ENCODE measurements at places on chromosomes 6 and 20. TPM values are rescaled to one million over a fixed set of nuclear protein-coding genes. Genes with fewer than 3 reads are reported as not detected.

Gene TGM3
- 0.29 TPM for total RNA-seq

Gene SLC22A7
- total RNA-seq: 158 TPM

Gene FAM50B
- 10.0 TPM for total RNA-seq

Gene ALDH5A1
- 41.7 TPM for total RNA-seq

Gene XKR7
- total RNA-seq: not detected

Gene MOG
- total RNA-seq: not detected

DNA sequence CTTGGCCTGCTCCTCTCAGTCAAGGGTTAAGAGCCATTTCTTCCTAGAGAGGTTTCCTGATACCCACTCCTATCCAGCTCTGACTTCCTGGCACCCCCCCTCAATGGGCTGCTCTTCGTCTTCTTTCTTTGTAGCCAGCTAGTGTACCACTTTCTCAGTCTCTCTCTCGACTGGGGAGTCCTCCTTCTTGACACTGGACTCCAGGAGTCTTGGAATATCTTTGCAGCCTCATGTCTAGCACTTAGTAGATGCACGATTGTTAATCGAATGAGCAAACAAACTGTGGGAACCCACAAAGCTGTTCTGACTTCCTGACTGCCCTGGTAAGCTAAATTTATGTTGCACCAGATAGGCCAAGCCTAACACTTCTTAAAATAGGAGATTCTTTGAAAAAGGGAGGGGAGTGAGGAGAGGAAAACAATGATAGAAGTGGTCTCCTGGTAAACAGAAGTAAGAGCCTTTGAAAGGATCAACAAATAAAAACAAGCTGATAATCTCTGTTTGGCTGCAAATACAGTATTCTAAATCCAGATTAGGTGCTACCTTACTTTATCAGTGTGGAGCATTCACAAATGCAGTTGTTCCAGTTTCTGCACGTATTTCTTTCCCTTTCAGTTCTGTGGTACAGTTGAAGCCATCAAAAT lies 160.1 kb upstream of the CITED2 start:
- no peaks in the 10 kb centered on the region for H3K36me3 ChIP-seq
- no peak overlapping the region for H3K27ac ChIP-seq
- no peaks in the 10 kb centered on the region for H3K27me3 ChIP-seq

GRCh38 chr6:31728767-31729514 lies at the start of gene DDAH2:
Gene DDAH2, minus strand, starts transcription at chr6:31729299. Its CDS starts 138 bp downstream, at chr6:31729161.
- H3K27me3 ChIP-seq: no peaks in the 10 kb centered on the region
- peak within 1 kb of the TSS; percentile 85 for H3K27ac ChIP-seq
- DNase-seq: no peak
- peaks cover 8% of the 10 kb centered on the region for H3K36me3 ChIP-seq
- H3K4me1 ChIP-seq: peaks cover 9% of the 10 kb centered on the region

- H3K4me3 ChIP-seq: no peak overlapping the region
- no peaks in the 10 kb centered on the region for H3K36me3 ChIP-seq
These were observed 216.8 kb upstream of the SGK1 start for GRCh38 chr6:134534708-134535149.

DNA sequence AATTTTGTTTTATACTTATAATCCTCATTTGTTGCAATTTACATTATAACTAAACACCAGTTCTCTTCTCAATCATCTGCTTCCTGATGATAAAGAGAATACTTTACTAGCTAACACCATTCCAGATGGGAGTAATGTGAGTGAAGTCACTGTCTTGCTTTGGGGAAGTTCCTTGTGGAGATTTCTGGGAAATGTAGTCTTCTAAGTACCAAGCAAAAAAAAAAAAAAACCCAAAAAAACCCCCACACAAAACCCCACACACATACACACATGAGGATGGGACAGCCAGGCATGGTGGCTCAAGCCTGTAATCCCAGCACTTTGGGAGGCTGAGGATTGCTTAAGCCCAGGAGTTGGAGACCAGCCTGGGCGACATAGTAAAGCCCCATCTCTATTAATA lies 2.2 kb upstream of the SNPH start:
- no peaks in the 10 kb centered on the region for H3K4me1 ChIP-seq
- no peak overlapping the region for H3K4me3 ChIP-seq
- H3K27me3 ChIP-seq: no peaks in the 10 kb centered on the region
- no peak for DNase-seq

DNA sequence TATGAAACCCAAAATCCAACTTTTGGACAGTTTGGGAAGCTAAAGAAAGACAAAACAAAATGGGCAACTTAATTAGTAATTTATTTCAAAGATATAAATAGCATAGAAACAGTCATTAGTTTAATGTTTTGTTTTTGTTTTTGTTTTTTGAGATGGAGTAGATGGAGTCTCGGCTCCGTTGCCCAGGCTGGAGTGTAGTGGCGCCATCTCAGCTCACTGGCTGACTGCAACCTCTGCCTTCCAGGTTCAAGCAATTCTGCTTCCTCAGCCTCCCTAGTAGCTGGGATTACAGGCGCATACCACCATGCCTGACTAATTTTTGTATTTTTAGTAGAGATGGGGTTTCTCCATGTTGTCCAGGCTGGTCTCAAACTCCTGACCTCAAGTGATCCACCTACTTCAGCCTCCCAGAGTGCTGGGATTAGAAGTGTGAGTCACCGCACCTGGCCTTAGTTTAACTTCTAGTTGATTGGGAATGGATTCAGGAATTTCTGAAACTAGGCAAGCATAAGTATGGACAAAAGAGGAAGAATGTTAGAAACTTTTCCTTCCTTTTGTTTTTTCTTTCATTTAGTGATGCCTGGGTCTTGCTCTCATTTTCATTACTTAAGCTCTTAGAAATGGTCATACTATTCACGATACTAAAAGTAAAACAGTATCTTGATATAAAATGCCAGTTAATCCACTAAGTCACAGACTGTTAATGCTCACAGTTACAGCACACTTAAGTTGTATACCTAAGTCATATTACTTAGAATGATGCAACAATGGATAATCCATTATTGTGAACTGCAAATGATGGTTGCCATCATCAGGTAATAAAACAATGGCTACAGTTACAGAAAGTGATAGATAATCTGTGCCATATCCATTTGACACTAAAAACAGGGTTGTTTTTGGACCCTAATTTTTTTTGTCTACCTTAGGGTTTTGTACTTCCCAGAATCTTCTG lies 8.2 kb downstream of the SENP6 start:
- no peaks in the 10 kb centered on the region for H3K27me3 ChIP-seq
- no peak overlapping the region for H3K4me3 ChIP-seq
- no peak overlapping the region for H3K27ac ChIP-seq
- H3K36me3 ChIP-seq: no peaks in the 10 kb centered on the region
- no peaks in the 10 kb centered on the region for H3K4me1 ChIP-seq
- no peak for DNase-seq

GRCh38 chr6:139014945-139015344 lies 13.6 kb upstream of the ABRACL start:
- peaks cover 53% of the 10 kb centered on the region for H3K4me1 ChIP-seq
- peak; percentile 93 for DNase-seq
- peak overlapping the region; percentile 77 for H3K27ac ChIP-seq

DNA sequence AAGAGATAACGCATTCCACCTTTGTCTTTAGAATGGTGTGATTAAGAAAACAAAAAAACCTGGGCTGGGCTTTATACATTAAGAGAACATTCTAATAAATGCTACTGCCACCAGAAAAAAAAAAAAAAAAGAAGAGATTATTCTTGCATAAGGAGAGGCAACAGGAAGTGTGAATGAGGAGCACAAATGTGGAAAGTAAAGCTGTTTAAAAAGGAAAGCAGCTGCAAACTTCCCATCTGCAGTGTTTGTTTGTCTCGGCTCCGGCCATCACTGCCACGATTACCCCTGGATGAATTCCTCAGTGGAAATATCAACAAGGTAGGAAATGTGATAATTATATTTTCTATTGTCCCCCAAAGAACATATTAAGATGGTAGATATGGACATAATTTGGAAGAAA lies 223.9 kb downstream of the PHF3 start:
- DNase-seq: no peak
- no peaks in the 10 kb centered on the region for H3K36me3 ChIP-seq
- H3K27me3 ChIP-seq: no peaks in the 10 kb centered on the region

GRCh38 chr20:46604551-46605133 lies 46.6 kb downstream of the SLC13A3 start:
- DNase-seq: no peak
- H3K4me3 ChIP-seq: no peak overlapping the region
- H3K36me3 ChIP-seq: no peaks in the 10 kb centered on the region
- H3K27me3 ChIP-seq: no peaks in the 10 kb centered on the region

GRCh38 chr20:20031790-20032189 lies 14.6 kb downstream of the NAA20 start:
- DNase-seq: no peak
- peaks cover 45% of the 10 kb centered on the region for H3K36me3 ChIP-seq
- no peak overlapping the region for H3K4me3 ChIP-seq
- no peaks in the 10 kb centered on the region for H3K4me1 ChIP-seq

DNA sequence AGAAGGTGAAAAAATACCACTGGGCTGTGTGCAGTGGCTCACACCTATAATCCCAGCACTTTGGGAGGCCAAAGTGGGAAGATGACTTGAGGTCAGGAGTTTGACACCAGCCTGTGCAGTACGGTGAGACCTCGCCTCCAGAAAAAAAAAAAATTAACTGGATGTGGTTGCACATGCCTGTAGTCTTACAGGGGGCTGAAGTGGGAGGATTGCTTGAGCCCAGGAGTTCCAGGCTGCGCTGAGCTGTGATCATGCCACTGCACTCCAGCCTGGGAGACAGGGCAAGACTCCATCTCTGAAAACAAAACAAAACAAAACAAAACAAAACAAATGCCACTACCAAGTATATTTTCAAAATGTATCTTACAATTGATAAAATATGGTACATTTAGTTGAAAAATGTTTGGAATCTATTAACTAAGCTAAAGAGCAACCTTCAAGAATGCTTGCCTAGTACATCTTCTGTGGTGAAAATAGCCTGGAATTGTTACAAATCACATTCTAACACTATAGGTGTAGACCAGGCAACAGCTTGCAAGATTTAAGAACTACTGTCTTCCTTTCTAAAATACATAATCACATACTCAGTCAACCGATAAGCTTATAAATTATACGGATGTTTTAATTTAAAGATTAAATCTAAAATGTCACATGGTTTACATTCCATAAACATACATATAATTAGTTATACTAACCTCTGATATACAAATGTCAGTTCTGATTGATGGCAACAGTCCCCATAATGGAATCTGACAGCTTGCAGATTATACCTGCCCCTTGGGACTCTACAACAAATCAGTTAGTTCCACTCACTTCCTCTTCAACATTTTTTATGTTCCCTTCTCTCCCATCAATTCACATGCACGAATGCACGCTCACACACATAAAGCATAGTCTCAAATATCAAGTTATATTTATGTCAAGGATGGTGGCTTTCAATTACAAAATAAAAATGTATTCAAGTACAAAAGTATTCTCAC lies 150.8 kb downstream of the ASCC3 start:
- DNase-seq: no peak
- no peaks in the 10 kb centered on the region for H3K27me3 ChIP-seq
- H3K4me1 ChIP-seq: no peaks in the 10 kb centered on the region
- H3K27ac ChIP-seq: no peak overlapping the region

GRCh38 chr20:11260611-11261010 lies 586.8 kb upstream of the JAG1 start:
- no peak overlapping the region for H3K27ac ChIP-seq
- H3K27me3 ChIP-seq: no peaks in the 10 kb centered on the region
- H3K36me3 ChIP-seq: no peaks in the 10 kb centered on the region
- no peaks in the 10 kb centered on the region for H3K4me1 ChIP-seq

- H3K4me3 ChIP-seq: no peak overlapping the region
- H3K27me3 ChIP-seq: no peaks in the 10 kb centered on the region
- H3K36me3 ChIP-seq: no peaks in the 10 kb centered on the region
- H3K27ac ChIP-seq: no peak overlapping the region
- H3K4me1 ChIP-seq: no peaks in the 10 kb centered on the region
These were observed 46.5 kb downstream of the PLEKHG1 start for GRCh38 chr6:150646228-150646627.

GRCh38 chr6:125107896-125108295 lies 45.7 kb upstream of the TPD52L1 start:
- no peak overlapping the region for H3K27ac ChIP-seq
- DNase-seq: no peak
- no peaks in the 10 kb centered on the region for H3K4me1 ChIP-seq
- no peak overlapping the region for H3K4me3 ChIP-seq
- no peaks in the 10 kb centered on the region for H3K27me3 ChIP-seq

- no peak for DNase-seq
- no peak overlapping the region for H3K4me3 ChIP-seq
- no peak overlapping the region for H3K27ac ChIP-seq
- H3K27me3 ChIP-seq: no peaks in the 10 kb centered on the region
These were observed 7.0 kb downstream of the DYNLRB1 start for GRCh38 chr20:34522969-34523871.

DNA sequence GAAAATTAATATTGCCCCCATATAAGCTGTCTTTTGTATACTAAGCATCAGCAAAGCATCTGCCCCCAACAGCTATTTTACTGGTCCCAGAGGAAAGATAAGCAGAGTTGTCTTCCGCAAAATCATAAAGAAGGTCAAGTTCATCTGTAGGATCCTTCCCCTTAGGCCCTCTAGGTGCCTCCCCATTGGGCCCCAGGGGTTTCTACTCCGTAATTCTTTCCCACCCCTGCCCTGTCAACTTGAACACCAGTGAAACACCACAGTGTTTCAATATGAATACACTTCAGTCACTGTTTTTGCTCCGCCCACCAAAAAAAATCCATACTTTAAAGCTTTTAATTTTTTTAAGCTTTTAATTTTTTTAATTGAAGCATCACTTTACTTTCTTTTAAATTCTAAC lies 159.2 kb downstream of the ATXN1 start:
- no peaks in the 10 kb centered on the region for H3K27me3 ChIP-seq
- H3K4me3 ChIP-seq: no peak overlapping the region
- DNase-seq: no peak
- no peaks in the 10 kb centered on the region for H3K36me3 ChIP-seq
- H3K4me1 ChIP-seq: no peaks in the 10 kb centered on the region

DNA sequence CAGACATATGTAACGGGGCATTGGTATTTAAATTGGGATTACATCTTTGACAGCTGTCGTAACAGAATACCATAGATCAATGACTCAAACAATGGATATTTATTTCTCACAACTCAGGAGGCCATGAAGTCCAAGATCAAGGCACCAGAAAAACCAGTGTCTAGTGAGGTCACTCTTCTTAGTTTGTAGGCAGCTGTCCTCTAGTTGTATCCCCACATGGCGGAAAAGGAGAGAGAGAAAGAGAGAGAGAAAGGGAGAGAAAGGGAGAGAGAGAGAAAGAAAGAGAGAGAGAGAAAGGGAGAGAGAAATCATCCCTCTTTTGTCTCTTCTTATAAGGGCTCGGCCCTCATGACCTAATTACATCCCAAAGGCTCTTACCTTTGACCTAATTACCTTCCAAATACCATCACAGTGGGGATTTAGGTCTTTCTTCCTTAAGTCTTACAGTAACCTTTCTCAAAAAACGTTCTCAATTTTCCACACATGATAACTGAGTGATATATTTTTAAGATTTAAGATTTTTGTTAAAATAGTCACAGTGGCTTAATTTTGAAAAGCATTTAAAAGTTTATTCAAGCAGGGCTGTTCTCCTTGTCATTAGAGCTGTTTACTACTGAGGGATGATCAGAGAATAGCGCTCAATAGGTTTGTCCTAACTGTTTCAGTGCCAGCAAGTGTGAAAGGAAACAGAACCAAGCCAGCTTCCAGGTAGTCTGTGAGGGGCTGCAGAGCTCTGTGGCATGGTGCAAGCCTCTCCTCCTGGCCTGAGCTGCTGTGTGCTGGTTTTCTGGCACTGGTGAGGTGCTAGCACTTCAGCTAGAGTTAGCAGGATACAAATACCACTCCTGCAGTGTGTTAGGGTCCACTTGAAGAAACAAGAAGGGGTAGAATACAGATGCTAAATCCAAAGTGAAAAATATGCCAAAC lies 79.0 kb downstream of the IMPG1 start:
- no peak overlapping the region for H3K4me3 ChIP-seq
- H3K27me3 ChIP-seq: no peaks in the 10 kb centered on the region
- no peak for DNase-seq
- no peak overlapping the region for H3K27ac ChIP-seq

Data from right lobe of liver (tissue), 6 donors.